M059J (cell line): ENCODE measurements at places on chromosomes 7 and 10.

- no peak for DNase-seq
Measured at GRCh38 chr7:55569797-55570196, 2.5 kb downstream of the VOPP1 start.

DNA sequence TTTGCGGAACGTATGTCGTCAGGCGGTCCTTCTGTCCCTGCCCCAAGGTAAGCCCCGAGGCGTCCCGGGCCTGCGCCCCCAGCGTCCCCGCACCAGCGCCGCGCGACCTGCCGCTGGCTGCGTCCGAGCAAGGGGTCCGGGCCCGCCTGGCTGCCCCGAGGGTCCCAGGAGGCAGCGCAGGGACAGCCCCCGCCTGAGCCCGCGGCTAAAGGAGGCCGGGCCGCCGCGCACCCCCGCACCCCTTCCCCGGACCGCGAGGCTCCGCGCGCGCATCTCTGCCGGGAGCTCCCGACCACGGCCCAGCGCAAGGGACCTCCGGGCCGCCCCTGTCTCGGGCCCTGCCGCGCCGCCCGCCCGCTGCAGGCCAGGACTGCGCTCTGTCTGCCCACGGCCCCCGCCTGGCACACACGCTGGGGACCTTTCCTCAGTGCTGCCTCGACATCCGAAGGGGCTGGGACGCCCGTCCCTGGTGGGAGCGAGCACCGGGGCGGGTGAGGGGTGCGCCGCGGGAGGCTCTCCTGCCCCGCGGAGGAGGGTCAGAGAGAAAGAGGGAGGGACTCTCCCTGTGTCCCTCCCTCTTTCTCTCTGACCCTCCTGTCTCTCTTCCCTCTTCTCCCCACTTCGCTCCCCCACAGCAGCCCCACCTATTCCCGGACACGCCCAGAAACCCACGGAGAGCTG, 25.0 kb downstream of the SHH start:
- no peak for DNase-seq

GRCh38 chr10:79417266-79417665, 28.2 kb downstream of the ZCCHC24 start:
- no peak for DNase-seq

DNA sequence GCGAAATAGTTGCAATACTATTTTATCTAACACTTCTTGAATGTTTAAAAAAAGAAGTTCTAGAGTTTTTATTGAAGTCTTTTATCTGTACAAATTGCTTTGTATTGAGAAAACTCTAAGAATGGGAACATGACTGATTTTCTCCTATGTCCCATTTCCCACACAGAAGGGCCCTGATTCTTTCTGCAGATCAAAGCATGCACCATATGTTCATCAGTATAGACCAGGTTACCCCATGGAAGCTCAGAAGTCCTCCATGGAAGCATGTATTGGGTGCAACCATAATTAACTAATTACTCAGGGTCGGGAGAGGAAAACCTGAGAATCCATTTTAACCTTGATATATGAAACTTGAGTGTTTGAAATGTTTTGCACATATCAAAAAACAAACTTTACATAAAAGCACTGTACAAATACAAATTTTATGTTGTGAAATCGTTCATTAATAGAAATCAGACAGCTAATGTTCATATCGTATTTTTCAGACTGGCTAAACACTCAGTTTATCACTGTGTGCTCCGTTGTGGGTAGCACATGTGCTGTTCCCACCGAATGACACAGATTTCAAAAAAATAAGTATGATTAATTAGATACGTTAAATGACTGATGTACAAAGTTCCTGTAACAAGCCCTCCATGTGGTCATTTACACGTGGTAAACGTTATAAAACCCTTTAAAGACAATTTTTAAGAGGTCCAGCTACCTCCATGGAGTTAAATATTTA, 71.5 kb downstream of the PTF1A start:
- DNase-seq = no peak

- DNase-seq = no peak
Measured at GRCh38 chr10:53434413-53434812, 661.8 kb upstream of the MBL2 start.
